Neural progenitor cell (in vitro differentiated cells): ENCODE measurements at places on chromosomes 7 and 10. TPM values are rescaled to one million over a fixed set of nuclear protein-coding genes. Genes with fewer than 3 reads are reported as not detected.

PLEKHS1 gene
- not detected in 2 replicates for total RNA-seq

CPA2 gene
- 0.65 and 0.82 TPM in 2 replicates for total RNA-seq

ANKRD61 gene
- total RNA-seq: 0.46 TPM in 1 of 2 replicates, not detected in the other

GRCh38 chr7:50208378-50208982, 96.0 kb upstream of the IKZF1 start:
- DNase-seq: no peak

DNA sequence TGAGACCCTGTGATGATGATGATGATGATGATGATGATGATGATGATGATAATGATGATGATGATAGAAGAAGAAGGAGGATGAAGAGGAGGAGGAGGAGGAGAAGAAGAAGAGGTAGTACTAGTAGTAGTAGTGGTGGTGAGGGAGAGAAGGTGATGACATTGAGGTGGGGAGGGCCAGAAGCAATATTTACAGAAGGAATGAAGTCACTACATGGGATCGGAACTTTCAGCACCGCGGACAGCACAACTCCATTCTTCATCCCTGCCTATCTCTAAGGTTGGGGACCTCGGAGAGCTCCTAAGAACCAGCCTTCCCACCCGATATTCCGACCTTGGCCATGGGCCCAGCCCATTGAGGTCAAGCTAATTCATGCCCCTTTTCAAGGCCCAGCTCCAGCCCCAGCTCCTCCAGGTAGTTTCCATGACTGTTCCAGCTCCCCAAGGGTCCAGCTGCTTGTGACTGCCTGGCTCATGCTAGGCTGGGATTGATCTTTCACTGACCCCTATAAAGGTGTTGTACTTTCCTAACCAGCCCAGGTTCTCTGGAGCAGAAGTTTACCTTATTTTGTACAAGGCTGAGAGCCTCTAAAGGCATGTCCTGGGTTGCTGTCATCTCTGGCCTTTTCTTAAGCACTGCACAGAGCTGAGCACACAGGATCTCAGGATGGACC, 10.3 kb downstream of the CRHR2 start:
- DNase-seq: peak; percentile 83
